ENCODE measurements at places on chromosomes 2 and 18. TPM values are rescaled to one million over a fixed set of nuclear protein-coding genes. Genes with fewer than 3 reads are reported as not detected.

DNA sequence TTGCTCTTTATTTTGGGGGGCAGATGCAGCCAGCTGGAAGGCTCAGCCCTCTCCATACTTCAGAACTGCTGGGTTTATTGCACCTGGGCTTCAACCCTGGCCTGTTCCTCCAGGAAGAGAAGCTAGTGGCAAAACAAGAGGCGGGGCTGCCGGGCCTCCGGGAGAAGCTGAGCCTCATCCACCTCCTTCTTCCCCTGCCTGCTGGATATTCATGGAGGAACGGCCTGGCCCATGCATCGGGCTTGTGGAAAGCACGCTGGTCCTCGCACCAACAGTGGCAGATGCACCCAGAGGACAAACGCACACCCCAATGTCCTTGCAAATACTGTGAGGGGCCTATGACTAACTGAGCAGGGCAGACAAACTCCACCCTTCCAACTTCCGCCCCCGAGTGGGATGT lies 30.6 kb downstream of the FAM178B start:
- H3K36me3 ChIP-seq: no peaks in the 10 kb centered on the region
- H3K4me3 ChIP-seq: no peak overlapping the region
- H3K4me1 ChIP-seq: no peaks in the 10 kb centered on the region
- no peaks in the 10 kb centered on the region for H3K27me3 ChIP-seq

DNA sequence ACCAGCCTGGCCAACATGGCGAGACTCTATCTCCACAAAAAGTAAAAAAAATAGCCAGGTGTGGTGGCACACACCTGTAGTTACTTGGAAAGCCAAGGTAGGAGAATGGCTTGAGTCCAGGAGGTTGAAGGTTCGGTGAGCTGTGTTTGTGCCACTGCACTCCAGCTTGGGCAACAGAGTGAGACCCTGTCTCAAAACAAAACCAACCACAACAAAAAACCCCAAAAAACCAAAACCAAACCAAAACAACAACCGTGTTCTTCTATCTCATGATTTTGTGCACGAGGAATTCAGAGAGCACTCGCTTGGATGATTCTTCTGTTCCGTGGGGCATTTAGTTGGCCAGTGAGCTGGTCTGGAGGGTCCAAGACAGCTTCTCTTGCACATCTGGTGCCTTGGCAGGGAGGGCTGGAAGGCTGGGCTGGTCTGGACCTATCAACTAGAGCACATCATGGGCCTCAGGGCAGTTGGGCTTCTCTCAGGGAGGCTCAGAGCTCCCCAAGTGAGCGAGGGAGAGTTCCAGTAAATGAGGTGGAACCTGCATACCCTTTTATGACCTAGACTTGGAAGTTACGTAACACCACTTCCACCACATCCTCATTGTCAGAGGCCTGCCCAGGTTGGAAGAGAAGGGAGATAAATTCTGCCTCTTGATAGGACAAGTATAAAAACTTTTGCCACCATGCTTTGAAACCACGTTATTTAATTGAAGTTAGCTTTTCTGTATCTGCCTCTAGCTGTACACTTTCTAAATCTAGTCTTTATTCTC lies 25.2 kb downstream of the SIX2 start:
- no peak for DNase-seq
- H3K4me3 ChIP-seq: no peak overlapping the region
- no peaks in the 10 kb centered on the region for H3K36me3 ChIP-seq
- H3K27me3 ChIP-seq: peaks cover 3% of the 10 kb centered on the region
- H3K4me1 ChIP-seq: no peaks in the 10 kb centered on the region

Gene ACKR3
- not detected for total RNA-seq

DNA sequence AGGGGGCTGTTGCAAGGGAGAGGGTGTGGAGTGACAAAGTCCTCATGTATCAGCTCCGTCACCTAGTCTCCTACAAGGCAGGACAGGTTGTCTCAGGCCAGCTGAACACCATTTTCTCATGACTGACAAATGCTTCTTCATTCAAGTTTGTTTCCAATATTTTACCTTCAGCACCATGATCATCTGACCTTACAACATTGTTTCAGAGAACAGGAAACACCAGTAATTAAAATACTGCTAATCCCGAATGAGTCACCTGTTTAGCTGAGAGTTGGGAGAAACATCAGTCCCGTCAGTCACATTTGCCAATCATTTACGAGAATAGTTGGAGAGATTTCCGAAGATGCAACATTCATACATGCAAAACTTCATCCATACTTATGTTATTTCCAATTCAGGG lies 25.7 kb upstream of the SP5 start:
- H3K27ac ChIP-seq: no peak overlapping the region
- H3K36me3 ChIP-seq: no peaks in the 10 kb centered on the region
- no peak for DNase-seq
- H3K27me3 ChIP-seq: no peaks in the 10 kb centered on the region
- H3K4me3 ChIP-seq: no peak overlapping the region

Gene LYPD6
- 0.31 TPM for total RNA-seq

Gene BOK
- total RNA-seq: 39.1 TPM
